Thyroid gland (tissue), 4 donors: ENCODE measurements at places on chromosomes 4 and X. TPM values are rescaled to one million over a fixed set of nuclear protein-coding genes. Genes with fewer than 3 reads are reported as not detected.

DNA sequence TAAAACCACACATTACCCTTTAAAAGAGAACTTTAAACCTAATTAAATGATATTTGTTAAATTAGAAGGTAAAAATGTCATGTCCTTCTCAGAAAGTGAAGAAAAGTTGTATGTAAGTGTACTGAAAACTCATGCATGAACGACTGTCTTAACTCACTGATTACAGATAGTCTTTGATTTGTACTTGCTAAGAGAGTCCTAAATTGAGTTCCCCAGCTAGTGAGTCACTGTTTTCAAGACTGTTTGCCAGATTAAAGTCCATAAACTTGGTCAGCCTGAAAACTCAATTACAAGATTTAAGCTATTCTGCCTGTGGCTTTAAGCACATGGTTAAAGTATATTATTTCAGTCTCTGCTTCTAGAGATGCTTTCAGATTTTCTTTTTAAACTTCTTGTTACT, 124.9 kb upstream of the ZCCHC13 start:
- H3K4me3 ChIP-seq = no peak overlapping the region
- H3K27ac ChIP-seq = no peak overlapping the region
- no peaks in the 10 kb centered on the region for H3K4me1 ChIP-seq
- no peaks in the 10 kb centered on the region for H3K27me3 ChIP-seq
- DNase-seq = no peak

- no peaks in the 10 kb centered on the region for H3K4me1 ChIP-seq
- H3K27ac ChIP-seq = no peak overlapping the region
- no peak overlapping the region for H3K4me3 ChIP-seq
- no peaks in the 10 kb centered on the region for H3K27me3 ChIP-seq
These were observed 72.0 kb upstream of the GPM6A start for GRCh38 chr4:175884048-175884447.

DNA sequence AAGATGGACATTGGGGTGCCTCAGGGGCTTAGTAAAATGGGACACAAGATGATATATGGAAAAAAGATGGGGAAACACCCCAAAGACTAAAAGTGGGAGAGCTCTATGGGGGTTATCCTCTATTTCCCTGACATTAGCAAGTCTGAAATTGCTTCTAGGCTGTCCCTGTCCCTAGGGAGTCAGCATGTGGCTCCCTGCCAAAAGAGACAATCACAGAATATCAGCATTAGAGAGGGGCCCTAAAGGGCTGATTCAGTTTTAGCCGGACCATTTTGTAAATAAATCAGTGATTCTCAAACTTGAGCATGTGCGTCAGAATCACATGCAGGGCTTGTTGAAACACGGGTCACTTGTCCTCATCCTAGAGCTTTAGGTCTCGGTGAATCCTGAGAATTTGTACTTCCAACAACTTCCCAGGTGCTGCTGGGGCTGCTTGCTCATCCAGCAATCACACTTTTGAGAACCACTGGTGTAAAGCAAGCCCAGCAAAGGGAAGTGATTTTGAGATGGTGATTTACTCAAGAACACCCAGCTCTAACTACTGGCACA, 165.3 kb upstream of the DGKK start:
- H3K27ac ChIP-seq = no peak overlapping the region
- H3K36me3 ChIP-seq = no peaks in the 10 kb centered on the region
- no peaks in the 10 kb centered on the region for H3K4me1 ChIP-seq

- no peaks in the 10 kb centered on the region for H3K27me3 ChIP-seq
These were observed 13.0 kb downstream of the USO1 start for GRCh38 chr4:75737398-75737797.

Gene RHOXF2B
- not detected for total RNA-seq

Gene HTN3
- total RNA-seq = not detected
